ENCODE measurements at places on chromosomes 11 and 22. TPM values are rescaled to one million over a fixed set of nuclear protein-coding genes. Genes with fewer than 3 reads are reported as not detected.

The TMEM151A gene
- 3.6 TPM for total RNA-seq

The ACER3 gene
- 17.3 TPM for total RNA-seq

The KRTAP5-1 gene
- not detected for total RNA-seq

The BACE1 gene
- total RNA-seq: 9.2 TPM

The DERL3 gene
- total RNA-seq: 0.71 TPM

The C1QTNF5 gene
- not detected for total RNA-seq

The SLC17A6 gene
- total RNA-seq: not detected

The FJX1 gene
- total RNA-seq: 28.2 TPM

The DBX1 gene
- total RNA-seq: not detected

The EHF gene
- total RNA-seq: 0.76 TPM
